NCI-H2081 treated with DMSO at 0.1 percent for 48 hours (cell line): ENCODE measurements at places on chromosomes 5 and 9.

DNA sequence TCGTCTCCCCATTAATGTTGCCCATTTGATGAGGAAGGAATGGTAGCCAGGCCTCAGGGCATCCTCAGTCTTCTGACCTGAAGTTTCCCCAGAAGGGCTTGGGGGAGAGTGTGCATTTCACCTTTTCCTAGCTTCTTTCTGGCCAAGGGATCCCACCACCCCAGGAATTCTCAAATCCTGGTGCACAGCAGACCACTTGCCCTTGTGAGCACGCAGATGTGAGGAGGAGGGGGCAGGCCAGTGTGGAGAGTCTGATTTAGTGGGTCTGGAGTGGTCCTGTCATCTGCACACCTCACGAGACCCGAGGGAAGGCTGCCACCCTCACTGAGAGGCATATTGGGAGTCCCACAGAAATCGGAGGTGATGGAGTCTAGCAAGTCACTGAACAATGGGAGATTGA is 64.3 kb downstream of the CXXC5 start:
- no peak for DNase-seq

DNA sequence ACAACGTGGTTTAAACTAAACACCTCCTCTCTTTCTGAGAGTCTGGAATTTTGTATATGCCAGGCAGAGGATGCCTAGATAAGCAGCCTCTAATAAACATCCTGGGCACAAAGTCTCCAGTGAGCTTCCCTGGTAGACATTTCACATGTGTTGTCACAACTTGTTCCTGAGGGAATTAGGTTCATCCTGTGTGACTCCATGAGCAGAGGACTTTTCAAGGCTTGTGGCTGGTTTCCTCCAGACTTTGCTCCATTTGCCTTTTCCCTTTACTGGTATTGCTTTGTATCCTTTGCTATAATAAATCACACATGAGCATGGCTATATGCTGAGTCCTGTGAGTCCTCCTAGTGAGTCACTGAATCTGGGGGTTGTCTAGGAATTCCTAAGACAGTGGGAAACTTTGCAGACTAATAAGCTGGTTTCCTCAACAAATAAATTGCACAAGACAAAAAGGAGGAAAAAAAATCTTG is 77.4 kb downstream of the NR2F1-AS1 start:
- no peak for DNase-seq

- DNase-seq = no peak
Measured at GRCh38 chr9:135910757-135911156, 3.4 kb upstream of the CAMSAP1 start.

GRCh38 chr9:132020820-132021510 is 58.7 kb downstream of the MED27 start:
- DNase-seq = no peak

- DNase-seq = no peak
Measured at GRCh38 chr5:139817970-139818369, 22.4 kb downstream of the PSD2 start.

DNA sequence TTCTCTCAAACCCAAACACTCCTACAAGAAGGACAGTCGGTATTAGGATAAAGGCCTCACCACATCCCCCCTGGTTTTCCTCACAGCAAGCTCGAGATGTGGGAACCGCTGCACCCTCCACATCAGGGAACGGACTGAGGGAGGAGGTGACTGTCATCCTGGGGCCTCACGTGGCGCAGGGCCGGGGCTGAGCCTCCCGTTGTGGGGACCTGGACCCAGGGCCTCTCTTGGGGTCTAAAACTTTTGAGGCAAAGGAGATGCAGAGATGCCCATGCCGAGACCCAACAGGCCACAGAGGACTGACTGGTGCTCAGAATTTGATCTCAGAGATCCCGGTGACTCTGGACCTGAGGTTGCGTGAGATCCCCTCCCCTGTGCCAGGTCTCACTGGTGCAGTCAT is 72.7 kb downstream of the MRPL36 start:
- no peak for DNase-seq

DNA sequence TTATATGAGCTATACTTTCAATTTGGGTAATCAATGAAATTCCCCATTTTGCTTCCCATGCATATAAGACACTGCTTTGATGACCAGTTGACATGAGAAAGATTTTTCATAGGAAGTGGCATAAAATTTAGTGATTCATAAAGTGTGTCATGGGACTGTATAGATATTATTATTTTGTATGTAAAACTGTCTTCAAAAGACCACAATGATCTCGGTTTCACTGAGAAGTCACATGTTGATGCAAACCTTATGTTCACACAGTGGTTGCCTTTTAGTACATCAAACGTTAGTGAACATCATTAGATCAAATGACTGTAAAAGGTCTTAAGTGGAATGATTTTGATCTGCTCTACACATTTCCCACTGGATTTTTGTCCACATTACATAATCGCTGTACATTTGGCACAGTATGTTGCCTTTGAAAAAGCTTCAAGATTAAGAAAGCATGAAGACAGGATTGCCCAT is 349.2 kb upstream of the MEF2C start:
- DNase-seq = no peak

DNA sequence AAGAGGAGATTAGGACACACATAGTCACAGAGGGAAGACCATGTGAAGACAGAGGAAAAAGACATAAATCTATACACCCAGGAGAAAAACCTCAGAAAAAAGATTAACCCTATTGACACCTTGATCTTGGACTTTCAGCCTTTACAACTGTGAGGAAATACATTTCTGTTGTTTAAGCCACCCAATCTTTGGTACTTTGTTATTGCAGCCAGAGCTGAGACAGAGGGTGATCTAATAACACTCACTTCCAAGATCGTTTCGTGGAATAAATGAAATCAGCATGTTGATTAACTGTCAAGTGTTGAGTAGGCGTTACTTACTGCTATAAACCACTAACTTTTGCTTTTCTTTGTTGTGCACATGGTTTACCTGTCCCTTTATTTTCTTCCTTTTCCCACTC is 361.2 kb upstream of the RIOK2 start:
- DNase-seq = no peak

GRCh38 chr9:90774682-90775081 is 26.9 kb upstream of the SYK start:
- DNase-seq = no peak
